ENCODE measurements at places on chromosomes 3 and 15.

DNA sequence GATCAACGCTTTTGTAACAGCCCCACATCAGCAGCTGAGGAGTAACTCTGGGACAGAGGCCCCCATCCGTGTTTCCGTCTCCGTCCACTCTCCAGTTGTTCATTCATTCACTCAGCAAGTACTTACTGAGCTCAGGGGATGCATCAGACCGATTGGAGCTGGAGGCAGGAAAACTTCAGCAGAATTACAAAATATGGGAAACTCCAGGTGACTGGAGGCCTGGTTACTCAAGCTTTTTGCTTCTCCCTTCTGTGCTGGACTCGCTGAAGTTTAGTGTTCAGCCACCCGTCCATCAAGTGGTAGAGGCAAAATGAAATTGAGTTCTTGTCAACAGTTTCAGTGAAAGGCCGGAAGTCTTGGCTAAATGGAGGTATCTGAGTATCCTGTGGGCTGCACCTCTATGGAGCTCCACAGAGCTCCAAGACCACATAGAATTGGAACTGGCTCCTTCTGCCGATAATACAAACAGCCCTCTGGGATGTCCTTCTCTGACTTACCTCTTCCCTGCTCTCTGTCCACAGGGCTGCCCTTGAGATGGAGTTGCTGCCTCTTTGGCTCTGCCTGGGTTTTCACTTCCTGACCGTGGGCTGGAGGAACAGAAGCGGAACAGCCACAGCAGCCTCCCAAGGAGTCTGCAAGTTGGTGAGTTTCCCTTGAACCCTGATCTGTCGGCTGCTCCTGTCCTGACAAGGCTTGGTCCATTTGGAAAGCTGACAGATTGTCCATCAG is 14.7 kb downstream of the NRROS start:
- DNase-seq: no peak

GRCh38 chr3:98554580-98554979 is 22.8 kb downstream of the GPR15 start:
- DNase-seq: no peak

DNA sequence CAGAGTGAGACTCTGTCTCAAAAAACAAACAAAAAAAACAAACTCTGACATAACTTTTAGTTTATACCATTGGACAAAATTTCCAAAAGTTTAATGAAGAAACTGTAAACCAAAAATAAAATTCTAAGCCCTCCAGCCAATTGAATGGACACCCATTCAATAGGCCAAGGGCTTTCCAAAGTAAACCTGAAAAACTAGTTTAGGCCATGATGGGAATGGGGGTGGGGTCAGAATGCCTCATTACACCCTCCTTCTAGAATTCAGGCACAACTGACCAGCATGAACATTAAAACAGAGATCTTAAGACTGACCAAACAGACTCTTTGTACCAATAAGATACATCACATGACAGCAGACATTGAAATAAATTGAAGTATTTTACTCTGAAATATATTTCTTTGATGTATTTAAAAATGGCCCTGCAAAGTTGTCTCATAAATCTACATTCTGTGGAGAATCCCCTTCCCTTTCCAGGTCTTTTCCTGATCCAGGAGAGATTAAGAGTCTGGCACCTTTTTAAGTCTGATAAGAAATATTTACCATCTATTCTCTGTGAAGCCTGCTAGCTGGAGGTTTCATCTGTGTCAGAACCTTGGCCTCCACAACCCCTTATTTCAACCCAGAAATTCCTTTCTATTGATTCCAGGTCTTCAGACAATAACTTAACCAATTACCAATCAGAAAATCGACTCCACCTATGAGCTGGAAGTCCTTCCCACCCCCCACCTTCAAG is 15.7 kb downstream of the THOC7 start:
- no peak for DNase-seq

DNA sequence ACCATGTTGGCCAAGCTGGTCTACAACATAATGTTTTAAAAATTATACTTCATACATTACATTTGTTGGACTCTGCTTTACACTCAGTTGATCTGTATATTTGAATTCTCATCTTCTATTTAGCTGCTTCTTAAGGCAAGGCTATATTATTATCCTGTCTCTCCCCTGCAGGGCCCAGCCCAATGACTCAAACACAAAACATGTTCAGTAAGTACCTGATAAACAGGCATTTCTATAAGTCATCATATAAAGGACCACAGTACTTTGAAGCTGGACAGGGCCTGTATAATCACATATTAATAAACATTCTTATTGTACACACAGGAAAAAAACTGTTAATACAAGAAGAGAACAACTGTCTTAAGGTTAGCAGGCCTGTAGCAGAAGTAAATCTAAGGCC is 36.2 kb downstream of the NGLY1 start:
- DNase-seq: peak; percentile 8

DNA sequence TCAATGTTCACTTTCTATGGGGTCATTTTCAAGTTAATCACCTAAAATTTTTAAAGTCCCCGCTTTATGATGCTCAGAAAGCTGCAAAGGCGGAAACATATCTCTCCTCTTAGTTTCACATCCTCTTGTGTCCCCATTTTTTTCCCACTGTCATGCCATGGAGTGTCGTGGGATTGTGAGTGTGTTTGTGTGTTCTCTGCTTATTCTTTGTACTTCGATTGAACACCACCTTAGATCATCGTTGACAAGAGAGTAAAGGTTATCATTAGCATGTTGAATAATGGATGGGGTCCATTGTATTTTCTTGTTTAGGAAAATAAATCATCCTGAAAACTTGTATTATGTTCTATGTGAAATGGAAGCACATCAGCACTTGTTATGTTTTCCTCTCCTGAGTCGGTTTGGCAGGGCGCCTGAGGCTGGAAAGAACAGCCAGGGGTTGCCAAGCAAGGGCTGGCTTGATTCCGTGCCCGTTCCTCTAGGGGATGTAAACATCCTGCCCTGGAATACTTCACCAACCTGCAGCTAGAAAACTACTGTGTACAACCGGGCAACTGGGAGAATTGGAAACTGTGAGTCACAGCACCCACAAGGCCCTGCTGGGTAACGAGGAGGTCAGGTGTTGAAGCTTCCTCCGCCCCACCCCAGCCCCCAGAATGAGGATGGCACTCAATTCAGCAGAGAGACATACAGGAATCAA is 67.2 kb downstream of the EIF4E3 start:
- peak; percentile 57 for DNase-seq

- DNase-seq: peak; percentile 61
Measured at GRCh38 chr15:29937956-29938355, 115.7 kb upstream of the TJP1 start.

- no peak for DNase-seq
Measured at GRCh38 chr3:189703865-189704264, 72.7 kb downstream of the TP63 start.
